Activated CD4-positive, alpha-beta T cell treated with anti-CD3 and anti-CD28 coated beads for 24 hours (primary cell): ENCODE measurements at places on chromosomes 7 and 10.

GRCh38 chr7:94701555-94701973 lies 45.6 kb upstream of the SGCE start:
- DNase-seq: no peak

- no peak for DNase-seq
Measured at GRCh38 chr7:28548416-28548815, 136.1 kb downstream of the CREB5 start.

DNA sequence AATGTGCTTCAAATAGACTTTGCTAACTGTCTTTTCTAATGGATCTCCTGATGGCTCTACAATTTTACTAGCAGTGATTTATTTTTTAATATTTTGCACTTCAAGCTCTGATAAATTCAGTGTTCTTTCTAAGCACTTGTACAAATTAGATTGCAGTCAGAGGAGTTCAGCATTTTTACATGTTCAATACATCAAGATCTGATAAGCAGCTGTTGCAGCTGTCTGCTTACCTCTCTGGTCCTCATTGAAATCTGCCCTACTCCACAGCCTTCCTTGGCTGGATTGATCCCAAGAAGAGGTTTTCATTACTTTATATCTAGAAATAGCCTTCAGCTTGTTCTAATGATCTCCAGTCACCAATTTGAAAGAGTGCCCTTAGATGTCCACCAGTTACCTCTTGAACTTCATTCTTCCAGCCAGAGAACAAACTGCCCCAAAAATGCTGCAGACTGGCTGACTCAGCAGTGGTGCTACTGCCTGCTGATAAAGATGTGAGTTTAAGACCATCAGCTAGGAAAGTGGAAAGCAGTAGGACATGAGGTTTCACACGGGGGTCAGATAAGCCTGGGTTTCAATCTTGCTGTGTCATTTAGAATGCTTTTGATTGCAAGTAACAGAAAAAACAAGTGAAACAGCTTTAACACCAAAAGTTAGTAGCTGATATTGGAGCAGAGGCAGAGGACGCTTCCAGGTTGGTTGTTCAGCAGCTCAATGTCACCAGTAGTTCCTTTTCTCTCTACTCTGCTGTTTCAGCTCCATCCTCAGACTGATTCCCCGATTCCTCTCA lies 350.9 kb upstream of the NPVF start:
- DNase-seq: no peak

- no peak for DNase-seq
Measured at GRCh38 chr10:126301701-126302475, 86.4 kb downstream of the ADAM12 start.

DNA sequence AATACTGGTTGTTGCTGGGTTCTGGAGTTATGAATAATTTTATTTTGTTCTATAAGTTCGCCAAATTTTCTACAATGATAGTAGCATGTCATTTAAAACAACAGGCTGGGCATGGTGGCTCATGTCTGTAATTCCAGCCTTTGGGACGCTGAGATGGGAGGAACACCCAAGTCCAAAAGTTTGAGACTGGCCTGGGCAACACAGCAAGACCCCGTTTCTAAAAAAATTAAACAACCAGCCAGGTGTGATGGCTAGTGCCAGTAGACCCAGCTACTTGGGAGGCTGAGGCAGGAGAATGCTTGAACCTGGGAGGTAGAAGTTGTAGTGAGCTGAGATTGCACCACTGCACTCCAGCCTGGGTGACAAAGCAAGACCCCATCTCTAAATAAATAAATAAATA lies 347.7 kb downstream of the PARD3 start:
- no peak for DNase-seq

DNA sequence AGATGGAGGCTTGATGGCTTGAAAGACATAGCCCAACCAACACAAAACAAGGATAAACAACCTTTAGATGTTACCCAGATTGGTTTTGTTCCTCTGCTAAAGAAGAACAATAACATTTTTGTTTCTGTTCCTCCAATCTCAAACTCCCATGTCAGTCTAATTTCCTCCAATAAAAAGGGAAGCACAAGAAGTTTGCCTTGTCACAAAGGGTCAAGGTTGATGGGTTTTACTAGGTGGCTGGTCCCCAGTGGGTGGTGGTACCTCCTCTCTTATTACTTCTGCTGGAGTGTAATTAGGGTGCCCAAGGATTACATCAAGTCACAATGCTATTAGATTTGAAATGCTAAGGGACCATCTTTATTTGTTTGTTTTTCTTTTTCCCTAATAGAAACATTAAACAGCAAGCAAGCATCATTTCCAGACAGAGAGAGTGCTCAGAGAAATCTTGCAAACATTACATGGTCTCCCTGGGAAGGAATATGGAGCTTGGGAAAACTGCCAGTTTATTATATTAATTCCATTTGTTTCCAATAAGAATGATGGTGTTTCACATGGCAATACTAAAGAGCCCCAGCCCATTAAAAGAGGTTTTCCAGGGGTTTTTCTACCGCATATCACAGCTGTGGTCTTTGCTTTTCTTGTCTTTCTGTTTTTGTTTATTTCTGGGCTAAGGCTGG lies 78.3 kb upstream of the AOAH start:
- DNase-seq: no peak

DNA sequence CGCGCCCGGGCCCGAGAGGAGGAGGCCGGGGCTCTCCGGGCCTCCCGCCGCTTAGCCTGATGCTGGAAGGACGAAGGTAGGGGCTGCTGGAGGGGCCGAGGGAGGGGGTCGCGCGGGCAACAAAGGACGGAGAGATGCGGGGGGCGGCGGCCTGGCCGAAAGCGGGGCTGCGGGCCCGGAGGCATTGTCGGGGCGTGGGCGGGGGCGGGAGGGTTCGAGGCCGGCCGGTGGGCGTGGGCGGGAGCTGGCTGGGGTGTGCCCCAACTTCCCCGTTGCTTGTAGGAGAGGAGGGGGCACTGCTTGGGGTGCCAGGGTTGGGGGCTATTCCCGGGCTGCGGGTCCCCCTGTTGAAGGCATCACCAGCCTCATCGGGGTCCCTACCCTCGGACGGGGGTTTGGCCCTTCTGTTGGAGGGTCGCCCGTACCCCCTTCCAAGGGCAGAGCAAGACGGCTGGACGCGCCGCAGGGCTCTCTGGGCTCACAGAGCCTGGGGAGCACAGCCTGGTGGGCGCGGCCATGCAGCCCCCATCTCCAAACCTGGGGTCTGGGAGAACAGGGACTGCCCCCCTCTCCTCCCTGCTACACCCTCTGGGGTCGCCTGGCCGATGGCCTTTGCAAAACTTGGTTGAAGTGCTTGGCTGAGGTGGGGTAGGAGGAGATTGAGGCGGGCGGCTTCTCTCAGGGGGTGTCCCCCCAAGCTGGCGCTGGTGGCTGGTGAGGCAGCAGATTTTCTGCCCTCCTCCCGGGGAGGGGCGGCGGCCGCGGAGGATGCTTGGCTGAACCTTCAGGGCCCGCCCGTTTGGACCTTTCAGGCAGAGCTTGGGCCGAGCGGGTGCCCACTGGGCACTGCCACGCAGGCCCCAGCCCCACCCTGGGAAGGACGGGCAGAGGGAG lies 699 bp downstream of the CLIP2 start:
- no peak for DNase-seq

- no peak for DNase-seq
Measured at GRCh38 chr7:93964813-93965212, 39.3 kb downstream of the BET1 start.

DNA sequence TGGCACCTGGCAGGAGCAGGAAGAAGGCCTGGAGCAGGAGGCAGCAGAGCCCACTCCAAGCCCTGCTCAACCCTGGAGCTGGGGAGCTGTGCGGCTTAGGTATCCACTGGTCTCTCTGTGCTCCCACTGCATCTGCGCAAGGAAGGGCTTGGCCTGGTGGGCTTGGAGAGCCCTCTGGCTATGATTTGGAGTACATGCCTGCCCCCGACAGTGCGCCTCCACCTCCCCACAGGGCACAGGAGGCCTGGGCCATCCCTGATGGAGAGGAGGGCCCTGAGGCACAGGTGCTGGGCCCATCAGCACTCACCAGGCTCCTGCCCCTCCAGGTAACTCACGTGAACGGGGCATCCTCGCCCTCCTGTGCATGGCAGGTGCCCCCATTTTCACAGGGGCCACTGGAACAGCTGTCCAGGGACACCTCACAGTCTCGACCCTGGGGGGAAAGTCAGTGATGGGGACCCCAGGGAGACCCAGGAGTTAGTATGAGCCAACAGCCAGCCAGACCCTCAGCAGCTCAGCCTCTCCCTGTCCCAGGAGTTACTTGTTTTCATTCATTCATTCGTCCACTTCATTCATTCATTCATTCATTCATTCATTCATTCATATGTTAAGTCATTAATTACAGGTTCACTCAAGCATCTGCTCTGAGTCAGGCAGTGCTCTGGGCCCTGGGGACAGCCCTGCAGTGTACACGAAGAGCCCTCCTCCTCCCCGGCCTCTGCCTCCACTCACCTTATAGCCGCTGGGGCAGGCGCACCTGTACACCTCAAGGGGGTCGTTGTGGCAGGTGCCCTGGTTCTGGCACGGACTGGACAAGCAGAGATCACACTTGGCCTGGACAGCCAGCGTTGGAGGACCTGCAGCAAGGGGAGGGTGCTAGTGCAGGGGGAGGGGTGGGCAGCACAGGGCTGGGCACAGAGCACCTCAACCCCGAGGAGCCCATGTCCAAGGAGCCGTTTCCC lies 167.2 kb downstream of the SLIT1 start:
- no peak for DNase-seq

DNA sequence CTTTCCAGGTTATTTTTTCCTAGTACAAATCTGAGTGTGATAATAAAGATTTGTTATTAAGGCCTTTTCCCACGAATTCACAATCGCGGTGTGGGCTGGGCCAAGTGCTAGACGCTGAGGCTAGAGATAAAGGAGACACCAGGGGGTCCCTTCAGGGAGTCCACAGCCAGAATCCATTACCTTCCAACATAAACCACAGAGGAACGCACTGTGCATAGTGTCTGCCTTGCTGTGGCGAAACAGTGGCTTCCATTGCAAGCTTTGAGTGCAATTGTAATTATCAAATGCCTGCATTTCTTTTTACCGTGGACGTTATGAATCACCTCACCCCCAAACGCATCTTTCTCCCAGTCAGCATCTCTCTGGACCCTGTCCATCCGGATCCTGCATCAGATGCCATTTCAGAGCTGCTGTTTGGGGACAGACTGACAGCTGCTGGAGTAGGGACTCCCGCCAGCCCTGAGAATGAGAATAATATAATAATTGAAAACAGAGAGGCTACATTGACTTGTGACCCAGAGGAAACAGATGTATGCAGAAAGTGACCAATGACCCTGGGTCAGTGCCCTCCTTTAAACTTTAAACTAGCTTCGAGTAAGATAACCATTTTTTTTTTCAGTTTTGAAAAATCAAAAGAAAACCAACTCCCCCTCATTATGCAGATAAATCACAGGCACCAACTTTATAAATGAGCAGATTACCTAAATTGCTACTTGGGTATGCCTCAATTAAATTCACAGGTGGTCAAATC lies 456.2 kb upstream of the NRP1 start:
- DNase-seq: no peak

GRCh38 chr10:132627666-132628531 lies 90.3 kb downstream of the INPP5A start:
- DNase-seq: no peak

- DNase-seq: no peak
Measured at GRCh38 chr7:20079080-20079479, 138.1 kb downstream of the MACC1 start.

- no peak for DNase-seq
Measured at GRCh38 chr7:26278770-26279169, 12.9 kb upstream of the SNX10 start.

GRCh38 chr10:6399231-6399741 lies 180.8 kb downstream of the PRKCQ start:
- no peak for DNase-seq

DNA sequence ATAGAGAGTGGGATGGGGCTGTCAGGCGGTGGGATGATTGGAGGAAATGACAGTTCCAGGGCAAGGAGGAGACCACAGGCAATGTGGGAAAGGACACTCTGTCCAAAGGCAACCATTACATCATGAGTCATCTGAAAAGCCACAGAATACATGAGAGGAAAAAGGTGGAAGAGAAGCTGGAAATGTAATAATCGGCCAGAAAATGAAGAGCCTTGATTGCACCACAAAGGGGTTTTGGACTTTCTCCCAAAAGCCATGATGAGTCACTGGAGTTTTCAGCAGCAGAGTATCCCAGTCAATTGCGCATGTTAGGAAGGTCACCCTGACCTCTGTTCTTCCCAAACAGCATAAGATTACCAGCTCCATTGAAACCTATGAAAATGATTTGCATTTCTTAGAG lies 222.0 kb downstream of the LHFPL3 start:
- DNase-seq: no peak

DNA sequence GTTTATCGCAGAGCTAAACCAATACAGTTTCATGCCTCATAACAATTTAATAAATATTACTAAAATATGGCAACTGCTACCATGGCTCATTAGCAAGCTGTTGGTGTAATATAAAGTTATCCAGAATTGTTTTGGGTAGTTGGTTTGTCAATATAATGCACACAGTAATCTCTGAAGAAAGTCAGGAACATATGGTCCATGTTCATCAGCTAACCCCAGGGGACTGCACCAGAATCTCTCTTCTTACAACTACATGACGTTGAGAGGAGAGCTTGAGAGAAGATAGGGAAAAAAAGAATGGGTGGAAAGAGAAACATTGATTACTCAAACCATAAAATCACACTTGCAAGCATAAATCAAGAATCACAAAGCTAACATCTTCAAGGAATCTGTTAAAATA lies 333.7 kb downstream of the NRG3 start:
- DNase-seq: no peak

- no peak for DNase-seq
Measured at GRCh38 chr7:2904202-2904601, 60.1 kb upstream of the GNA12 start.

DNA sequence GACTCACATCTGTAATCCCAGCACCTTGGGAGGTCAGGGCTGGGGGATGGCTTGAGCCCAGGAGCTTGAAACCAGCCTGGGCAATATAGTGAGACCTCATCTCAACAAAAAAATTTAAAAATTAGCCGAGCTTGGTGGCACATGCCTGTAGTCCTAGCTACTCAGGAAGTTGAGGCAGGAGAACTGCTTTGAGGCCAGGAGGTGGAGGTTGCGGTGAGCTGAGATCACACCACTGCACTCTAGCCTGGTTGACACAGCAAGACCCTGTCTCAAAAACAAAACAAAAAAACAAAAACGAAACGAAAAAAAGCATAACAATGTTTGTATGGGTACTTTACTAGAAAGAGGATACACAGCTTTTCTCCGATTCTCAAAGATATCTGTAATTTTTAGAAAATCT lies 31.8 kb downstream of the WNT16 start:
- no peak for DNase-seq

- DNase-seq: no peak
Measured at GRCh38 chr7:20287317-20287716, 43.4 kb upstream of the ITGB8 start.

DNA sequence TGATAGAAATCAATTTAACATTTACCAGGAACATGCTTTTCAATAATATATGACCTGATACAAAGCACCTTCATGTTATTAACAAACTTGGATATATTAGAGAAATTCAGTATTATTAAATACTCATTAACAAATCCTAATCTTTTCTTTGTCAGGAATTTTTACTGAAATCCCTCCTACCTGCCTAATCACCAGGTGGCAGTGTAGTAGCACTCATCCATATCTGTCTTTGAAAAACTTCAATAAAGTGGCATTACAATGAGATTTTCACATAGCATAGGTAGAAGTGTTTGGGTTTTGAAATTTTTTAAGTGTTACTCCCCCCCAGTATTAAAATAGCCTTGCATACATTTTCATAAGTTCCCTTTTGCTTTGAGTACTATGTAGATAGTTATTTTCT lies 1246.6 kb upstream of the LRRN3 start:
- no peak for DNase-seq
